Activated T-helper 1 cell treated with Interleukin-2 at 50 U/mL for 16 hours (primary cell): ENCODE measurements at places on chromosomes 11 and 22.

DNA sequence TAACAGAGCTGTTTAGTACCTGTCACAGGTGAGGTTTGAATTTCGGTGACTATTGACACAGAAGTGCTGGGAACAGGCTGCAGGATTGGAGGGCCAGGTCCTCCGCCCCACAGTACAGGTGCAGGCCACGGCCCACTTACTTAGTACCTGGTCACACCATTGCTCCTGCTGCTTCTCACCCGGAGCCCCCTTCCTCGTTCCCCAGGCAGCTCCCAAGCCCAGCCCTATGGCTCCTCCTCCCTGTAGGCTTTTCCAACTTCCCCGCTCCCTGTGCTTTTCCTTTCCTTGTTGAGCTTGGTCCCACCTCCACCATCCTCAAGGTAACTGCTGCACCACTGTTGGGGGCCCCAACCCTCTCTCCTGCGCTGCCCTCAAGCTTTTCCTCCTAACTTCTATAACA is 27.9 kb upstream of the ANO1 start:
- DNase-seq = no peak

DNA sequence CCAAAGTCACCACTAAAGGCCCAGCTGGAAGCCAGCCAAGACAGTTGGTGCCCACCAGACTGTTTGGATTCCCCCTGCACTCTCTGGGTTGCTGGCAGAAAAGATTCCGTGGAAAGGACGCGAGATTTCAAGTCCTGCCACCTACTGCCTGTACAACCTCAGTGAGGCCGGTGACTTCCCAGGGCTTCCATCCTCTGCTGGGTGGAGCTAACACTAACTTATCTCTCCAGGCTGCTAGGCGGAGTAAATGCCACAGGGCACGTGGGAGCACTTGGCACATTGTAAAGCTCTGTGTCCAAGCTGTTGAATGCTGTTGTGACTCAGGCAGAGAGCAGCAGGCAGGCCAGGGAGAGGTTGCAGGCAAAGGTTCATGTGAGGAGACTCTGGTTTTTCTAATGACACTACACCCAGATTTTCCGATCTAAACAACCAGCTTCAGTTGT is 50.9 kb upstream of the CDON start:
- DNase-seq = no peak

DNA sequence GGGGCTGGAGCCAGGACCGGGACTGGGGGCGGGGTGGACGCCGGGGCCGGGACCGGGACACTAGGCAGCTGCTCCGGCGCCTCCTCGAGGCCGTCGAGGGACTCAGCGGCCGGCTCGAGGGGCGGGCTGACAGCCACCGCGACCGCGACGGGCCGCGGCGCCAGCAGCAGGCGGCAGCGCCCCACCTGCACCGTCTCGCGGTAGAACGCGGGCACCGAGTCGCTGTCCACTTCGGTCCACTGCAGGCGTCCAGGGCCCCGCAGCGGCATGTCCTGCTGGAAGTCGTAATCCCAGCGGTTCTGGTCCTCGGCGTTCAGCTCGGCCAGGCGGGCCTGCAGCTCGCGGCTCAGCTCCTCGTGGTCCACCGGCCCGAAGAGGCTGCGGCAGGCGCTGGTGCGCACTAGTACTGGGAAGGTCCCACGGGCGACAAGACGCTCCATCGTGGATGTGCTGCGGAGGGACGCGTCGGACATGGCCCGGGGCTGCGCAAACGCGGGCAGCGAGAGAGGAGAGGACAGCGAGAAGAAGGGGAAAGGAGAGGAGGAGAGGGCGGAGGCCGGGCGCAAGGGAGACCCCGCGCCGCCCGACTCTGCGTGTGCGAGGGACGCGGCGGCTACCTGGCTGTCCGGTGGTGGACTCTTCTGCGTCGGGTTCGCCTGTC is 428 bp downstream of the CDKN1C start:
- DNase-seq = no peak

DNA sequence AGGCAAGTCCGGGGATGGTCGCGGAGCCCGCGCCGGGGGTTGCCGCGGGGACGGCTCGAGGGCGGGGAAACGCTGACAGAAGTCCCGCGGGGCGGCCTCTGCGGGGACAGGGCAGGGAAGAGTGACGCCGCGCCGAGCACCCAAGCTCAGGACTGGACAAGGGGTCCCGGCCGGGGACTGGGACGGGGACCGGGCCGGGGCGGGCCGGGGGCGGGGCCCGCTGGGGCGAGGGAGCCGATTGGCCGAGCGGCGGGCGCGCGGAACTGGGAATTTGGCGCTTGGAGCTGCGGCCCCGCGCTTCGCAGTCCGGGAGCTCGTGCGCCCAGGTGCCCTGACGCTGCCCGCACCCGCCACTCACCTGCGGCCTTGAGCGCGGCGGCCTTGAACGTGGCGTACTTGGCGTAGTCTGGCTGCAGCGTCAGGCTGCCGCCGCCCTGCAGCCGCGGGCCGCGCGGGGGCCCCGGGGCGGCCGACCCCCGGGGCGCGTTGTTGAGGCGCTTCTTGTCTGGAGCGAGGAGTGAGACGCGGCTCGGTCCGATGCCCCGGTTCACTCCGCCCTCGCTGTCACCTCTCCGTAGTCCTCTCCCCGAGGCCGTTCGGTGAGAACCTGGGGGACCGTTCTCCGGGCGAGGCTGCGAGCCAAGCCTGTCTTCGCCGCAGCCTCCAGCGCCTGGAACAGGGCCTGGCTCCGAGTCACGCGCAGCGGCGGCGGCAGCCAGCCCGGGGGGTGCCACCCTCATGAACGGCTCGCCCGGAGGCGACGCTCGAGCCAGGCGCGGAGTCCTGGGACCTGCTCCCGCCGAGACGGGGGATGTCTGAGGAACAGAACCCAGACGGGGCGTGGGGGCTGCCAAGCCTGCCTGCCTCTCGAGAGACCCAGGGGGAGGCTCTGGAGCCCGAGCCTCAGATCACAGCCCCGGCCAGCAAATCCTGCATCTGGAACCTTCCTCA is 4.5 kb downstream of the SHISA8 start:
- DNase-seq = no peak

DNA sequence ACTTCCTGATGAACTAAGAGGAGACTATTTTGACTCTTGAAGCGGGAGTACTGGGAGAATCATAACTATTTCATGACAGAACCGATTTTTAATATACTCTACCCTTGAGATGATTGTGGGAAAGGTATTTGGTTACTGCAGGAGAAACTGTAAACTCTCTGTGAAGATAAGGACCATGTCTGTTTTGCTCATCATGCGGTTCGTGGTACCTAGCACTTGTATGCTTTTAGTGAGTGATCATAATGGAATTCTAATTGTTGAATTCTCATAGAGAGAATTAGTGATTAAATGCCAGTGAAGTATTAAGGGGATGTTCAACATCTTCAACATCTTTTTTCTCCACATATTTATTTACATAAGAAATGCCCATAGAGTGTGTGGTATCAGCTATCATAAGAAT is 11.4 kb downstream of the AASDHPPT start:
- no peak for DNase-seq

GRCh38 chr22:33654173-33654895 is 265.9 kb downstream of the LARGE1 start:
- no peak for DNase-seq

GRCh38 chr11:111736181-111736590 is 30.0 kb downstream of the PPP2R1B start:
- no peak for DNase-seq

GRCh38 chr22:42303396-42304323 is 33.2 kb upstream of the TCF20 start:
- DNase-seq = no peak

GRCh38 chr22:19178065-19178656 is 375 bp downstream of the SLC25A1 start:
- peak; percentile 38 for DNase-seq

DNA sequence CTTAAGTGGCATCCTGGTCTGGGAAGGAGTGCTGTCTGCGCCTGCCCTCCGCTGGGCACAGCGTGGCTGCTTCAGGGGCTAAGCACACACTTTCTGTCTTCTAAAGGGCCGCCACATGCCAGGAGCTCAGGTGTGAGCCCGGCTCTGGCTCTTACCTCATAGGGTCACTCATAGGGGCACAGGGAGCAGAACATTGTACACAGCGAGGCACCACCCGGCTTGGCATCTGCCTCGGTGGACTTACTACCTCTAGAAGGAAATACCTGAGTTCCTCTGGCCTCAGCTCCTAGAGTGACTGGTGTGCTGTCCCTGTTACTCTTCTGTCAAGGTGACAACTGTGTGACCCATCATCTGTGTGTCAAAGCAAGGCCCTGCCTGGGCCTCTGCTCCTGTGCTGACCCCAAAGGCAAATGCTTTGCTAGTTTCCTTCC is 13.4 kb downstream of the NEAT1 start:
- no peak for DNase-seq

DNA sequence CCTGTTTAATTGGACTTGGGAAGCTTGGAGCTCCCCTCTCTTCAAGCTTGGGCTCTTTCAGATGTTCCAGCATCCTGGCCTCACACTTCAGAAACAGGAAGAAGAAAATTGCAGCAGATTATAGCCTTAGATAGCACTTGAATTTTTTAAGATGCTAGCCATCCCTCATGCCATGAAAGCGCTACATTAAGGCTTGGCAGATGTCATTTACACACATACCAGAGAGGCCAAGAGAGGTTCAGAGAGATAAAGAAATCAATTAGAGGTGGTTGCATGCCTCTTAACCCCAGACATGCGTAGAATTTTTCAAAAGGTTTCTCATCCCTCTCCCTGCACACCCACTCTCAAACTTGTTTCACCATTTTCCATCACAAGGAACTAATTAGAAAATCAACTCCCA is 31.9 kb upstream of the DBX1 start:
- DNase-seq = no peak

DNA sequence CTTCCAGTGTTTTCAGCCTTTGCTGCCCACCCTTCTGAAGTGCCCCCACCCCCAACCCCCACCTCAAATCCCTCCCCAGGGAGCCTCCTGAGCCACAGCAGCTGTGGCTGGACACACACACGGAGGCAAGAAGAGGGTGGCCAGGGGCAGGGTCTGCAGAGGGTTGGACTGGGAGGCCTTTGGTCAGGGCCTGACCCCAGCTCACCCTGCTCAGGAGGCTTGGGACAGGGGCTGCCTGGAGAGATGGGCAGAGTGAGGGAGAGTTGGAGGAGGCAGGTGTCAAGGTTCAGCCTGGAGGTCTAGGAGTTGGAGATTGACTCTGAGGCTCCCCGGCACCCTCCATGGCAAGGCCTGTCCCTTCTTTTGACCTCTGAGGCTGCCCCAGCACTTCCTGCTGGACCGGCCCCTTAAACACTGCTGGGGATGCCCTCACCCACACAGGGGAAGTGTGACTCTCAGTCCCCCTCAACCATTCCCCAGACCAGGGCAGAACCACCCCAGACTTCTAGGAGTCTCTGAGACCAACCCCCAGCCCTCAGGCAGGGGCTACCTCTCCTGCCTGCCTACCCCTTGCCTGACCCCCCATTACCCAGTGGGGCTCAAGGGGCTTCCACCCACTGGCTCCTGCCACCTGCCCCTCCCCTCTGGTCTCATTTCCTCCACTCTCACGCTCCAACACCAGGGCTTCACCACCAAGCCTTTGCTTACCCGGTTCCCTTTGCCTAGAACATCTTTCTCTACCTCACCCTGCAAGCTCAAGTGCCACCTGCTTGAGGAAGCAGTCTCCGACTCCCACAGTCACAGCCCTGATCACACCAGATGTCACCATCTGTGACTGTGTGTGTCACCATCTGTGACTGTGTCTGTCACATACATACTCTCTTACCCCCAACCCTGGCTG is 8.6 kb downstream of the ARAP1 start:
- no peak for DNase-seq

GRCh38 chr11:1433977-1434640 is 44.4 kb downstream of the BRSK2 start:
- no peak for DNase-seq

DNA sequence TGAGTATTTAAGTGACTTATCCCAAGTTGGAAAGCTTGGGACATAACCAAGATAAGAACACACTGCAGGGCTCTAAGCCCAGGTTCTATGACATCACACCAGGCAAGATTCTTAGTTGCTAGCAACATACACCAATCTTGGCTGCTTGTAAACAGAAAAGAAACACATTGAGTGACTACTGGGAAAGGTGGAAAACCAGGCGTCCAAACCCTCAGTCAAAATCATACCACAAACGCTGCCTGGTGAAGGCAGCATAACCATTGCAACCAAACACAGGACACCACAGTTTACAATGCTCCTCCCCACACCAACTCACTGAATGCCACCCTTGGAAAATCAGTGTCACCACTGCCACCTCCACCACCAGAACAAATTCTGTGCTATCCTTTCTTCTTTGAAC is 379.9 kb downstream of the TTC28 start:
- DNase-seq = no peak

DNA sequence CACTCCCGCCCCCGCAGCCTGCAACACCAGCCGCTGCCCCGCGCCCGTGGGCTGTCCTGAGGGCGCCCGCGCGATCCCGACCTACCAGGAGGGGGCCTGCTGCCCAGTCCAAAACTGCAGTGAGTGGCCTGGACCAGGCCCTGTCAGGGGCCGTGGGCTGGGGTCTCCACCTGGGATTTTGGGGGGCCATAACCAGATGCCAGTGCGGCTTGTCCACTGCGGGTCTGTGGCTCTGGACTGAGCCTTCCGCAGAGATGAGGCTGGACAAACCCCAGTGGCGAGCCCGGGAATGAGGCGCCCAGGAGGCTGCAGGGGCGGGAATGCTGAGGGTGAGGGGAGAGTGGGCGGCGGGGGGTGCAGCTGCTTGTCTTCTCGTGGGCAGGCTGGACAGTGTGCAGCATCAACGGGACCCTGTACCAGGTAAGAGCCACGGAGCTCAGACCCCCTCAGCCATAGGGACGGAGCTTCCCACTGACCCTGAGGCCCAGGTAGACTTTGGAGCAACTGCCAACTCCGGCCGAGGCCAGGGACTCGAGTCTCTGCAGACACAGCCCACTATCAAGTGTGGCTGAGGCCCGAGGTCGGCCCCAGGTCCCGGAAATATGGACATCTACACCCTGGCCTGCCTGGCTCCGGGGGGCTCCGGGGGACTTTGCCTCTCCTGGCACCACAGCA is 24.8 kb upstream of the MUC5B start:
- DNase-seq = no peak

DNA sequence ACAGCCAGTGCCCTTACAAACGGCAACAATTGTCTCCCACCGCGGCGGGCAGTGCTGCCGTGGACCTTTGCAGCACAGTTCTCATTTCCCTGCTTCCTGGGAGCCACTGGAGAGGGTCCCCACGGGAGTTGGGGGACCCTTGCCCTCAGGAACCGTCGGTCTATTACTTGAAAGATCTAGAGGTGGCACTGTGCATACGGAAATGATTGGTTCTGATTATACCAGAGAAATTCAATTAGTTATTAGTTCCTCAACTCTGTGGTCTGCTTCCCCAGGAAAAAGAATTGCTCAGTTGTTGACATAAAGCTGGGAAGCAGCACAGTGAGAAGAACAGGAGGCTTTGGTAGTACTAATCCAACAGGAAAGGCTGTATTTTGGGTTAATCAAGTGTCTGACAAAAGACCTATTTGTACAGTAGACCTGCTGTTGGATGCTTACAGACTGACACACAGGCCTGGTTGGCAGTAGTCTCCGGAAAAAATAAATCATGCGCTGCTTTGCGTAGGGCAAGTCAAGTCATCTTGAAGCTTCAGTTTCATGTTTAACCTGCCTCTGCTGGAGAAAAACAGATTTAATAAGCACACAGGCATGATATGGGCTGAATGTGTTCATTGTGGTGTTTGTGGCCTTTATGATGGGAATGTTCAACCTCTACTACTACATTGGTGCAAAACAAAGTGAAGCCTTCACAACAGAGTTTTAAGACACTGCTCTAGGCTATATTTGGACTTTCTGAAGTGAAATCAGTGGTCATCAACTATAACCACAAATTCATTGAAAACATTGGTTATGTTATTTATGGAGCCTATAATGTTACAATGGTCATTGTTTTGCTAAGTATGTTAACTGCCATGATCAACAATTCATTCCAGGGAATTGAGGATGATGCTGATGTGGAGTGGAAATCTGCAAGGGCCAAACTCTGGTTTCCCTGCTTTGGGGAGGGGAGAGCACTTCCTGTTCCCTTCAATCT is 54.6 kb upstream of the SC5D start:
- DNase-seq = no peak

GRCh38 chr11:113448316-113448677 is 26.9 kb downstream of the DRD2 start:
- no peak for DNase-seq
